ENCODE measurements at places on chromosomes 1 and 21.

- DNase-seq, result no peak
These were observed 3.2 kb downstream of the LAD1 start for GRCh38 chr1:201395936-201396335.

DNA sequence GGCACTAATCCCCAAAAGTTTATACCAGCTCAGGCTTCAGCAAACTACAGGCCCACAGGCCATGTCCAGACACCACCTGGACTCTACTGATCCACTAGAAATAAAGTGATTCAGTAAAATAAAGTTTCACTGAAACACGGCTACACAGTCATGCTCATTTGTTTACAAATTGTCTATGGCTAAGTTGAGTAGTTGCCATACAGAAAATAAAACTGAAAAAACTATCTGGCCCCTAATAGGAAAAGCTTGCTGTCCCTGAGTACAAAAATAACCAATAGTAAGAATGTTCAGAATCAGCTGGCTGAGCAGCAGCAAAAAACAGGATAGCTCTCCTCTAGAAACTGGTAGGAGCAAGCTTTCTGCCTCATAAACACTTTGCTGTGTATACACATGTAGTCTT lies 221.5 kb downstream of the RERE start:
- no peak for DNase-seq

DNA sequence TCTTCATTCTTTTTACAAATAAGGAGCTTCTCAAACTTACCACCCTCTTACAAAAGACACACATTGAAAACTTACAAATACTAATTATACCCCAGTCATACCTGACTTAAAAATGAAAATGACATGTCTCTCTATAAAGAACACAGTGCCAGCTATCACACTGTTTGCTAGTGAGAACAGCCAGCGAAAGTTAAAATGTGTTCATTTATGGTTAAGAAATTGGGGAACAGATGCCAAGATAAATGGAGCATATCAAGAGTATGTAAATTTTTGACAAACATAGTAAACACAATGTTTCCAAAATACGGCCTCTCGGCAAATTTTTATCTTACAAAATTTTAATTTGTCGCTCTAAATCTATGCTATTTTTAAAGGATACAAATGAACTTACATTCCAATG lies 1422.9 kb downstream of the KCNT2 start:
- no peak for DNase-seq

DNA sequence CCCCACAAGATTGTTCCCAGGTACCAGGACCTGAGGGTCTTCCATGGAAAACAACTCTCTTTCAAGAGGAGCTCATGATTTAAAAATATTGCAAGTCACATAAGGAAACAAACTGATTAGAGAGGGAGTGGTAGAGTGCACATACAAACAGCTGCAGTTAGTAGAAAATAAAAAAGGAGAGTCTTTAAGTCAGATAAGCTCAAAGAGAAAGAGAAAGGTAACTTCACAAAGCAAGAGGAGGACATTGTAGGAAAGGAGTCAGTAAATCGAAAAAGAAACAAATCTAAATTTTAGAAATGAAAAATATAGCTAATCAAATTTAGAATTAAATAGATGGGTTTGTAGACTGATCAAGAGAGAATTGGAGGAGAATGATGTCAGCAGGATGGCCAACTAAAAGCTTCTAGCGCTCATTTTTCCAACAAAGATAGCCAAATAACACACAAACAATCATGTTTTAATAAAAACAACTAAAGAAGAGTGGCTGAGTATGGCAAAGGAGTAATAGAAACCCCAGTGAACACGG lies 86.1 kb upstream of the CD53 start:
- DNase-seq, result no peak

- DNase-seq, result no peak
These were observed 19.1 kb upstream of the PAXBP1 start for GRCh38 chr21:32790626-32791025.
